ENCODE measurements at places on chromosomes 1 and 21.

GRCh38 chr21:28337315-28337714, 655.4 kb downstream of the LTN1 start:
- no peak for DNase-seq

GRCh38 chr1:12300706-12301105, 70.9 kb downstream of the VPS13D start:
- no peak for DNase-seq

DNA sequence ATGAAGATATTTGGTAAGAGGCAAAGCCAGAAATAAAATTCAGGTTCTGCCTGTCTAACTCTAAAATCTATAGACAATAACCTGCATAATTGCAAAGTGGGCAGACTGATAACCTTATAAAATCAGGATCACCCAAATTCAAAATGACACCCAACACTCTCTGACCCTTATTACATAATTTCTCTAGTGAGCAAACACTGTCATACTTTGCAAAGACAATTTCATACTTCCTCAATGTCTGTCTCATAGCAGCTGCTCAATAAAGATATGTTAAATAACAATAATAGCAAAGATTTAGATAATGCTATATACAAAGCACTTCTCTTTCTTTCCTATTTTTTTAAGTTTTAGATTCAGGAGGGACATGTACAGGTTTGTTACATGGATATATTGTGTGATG, 118.5 kb downstream of the UCHL5 start:
- DNase-seq: no peak

GRCh38 chr1:214764502-214764901, 161.5 kb downstream of the CENPF start:
- DNase-seq: no peak
